ENCODE measurements at places on chromosomes 12 and 14.

DNA sequence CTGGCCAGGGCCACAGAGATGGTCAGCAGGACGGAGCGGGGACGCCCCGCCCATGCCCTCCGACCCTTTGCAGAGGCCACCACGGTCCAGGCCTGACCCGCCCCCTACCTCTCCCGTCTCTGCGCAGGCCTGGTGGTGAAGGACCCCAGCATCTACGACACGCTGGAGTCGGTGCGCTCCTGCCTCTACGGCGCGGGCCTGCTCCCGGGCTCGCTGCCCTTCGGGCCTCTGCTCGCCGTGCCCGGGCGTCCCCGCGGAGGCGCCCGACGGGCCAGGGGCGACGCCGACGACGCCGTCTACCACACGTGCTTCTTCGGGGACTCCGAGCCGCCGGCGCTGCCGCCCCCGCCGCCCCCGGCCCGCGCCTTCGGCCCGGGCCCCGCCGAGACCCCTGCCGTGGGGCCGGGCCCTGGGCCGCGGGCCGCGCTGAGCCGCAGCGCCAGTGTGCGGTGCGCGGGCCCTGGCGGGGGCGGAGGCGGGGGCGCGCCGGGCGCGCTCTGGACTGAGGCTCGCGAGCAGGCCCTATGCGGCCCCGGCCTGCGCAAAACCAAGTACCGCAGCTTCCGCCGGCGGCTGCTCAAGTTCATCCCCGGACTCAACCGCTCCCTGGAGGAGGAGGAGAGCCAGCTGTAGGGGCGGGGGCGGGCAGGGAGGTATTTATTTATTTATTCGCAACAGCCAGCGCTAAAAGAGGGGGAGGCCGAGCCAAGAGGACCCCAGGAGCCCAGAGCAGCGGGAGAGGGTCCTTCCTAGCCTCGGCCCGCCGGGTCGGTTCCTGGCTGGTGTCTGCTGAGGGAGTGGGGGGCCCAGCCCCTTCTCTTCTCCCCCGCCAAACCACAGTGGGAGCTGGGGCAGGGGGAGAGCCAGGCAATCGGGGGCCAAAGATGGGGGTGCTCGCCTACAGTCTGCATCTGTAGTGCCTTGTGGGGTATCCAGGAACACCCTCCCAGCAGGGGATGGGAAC lies 8.1 kb downstream of the TAMALIN start:
- peak; percentile 55 for DNase-seq

DNA sequence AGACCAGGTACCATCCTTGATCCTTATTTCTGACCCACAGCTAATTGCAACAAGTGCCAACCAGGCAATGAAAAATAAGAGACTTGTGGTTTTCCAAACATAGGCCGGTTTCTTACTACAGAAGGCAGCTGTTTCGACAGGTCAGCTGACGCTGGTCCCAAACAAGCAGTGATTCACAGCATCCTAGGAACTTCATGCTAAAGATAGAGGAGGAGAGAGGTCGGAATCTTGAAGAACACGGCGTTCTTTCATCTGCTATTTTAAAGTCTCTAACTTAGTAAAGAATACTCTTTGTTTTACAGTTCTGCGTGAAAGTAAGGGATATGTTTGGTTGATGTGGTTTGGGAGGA lies 28.1 kb upstream of the ADGRD1 start:
- DNase-seq = no peak

DNA sequence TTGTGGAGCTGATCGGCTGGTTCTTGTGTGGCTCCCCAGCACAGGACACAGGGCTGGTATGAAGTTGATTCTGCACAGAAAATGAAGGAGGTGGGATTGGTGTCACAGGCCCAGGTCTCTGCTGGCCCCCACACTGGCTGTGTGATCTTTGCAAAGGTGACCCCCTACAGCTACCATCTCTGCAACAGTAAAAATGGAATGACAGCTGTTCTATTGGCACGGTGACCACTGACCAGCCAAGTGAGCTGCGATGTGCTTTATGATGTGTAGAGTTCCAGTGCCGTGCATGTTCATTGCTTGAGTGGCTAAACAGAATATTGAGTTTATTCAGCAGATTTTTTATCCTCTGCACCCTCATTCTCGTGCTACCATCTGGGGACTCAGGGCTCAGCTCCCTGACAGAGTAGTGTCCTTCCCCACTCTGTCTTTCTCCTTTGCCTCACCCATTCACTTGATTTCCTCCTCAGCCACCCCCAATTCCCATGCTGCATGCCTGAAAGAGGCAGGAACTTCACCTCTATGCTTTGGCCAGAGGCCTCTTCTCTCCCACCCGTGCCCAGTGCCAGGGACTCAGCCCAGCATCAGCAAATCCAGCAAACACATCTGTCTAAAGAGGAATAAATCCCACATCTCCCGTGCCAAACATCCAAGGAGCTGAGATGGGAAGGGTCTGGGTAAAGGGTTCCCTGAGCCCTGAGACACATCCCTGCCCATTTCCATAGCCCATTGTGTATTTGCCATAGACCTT lies 21.2 kb downstream of the C14orf132 start:
- DNase-seq = no peak

DNA sequence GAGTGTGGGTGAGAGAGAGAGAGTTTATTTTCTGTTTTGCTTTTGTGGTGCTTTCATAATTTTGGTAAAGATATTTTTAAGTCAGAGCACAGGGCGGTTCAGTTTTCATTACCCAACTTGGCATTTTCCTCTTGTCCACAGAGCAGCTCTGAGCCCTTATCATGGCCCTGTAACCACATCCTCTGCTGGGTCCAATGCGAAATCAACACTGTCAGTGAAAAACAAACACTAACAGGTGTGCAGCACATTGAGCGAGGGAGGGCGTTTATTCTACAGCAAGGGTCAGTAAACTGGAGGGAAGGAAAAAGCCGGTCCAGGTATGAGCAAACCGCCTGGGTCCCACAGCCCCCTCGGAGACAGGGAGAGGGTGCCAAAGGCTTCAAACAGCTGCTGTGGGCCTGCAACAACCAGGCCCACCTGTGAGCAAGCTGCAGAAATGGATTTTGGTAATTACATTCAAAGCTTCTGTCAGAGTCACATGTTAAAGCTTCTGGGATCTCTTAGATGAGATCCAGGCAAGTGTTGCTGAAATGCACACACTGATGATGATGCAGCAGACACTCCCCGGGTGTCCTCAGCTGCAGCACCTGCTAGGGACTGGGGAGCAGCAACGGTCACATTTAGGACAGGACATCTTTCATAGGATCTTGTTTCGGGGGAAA lies 132.7 kb upstream of the DYRK2 start:
- peak; percentile 23 for DNase-seq

DNA sequence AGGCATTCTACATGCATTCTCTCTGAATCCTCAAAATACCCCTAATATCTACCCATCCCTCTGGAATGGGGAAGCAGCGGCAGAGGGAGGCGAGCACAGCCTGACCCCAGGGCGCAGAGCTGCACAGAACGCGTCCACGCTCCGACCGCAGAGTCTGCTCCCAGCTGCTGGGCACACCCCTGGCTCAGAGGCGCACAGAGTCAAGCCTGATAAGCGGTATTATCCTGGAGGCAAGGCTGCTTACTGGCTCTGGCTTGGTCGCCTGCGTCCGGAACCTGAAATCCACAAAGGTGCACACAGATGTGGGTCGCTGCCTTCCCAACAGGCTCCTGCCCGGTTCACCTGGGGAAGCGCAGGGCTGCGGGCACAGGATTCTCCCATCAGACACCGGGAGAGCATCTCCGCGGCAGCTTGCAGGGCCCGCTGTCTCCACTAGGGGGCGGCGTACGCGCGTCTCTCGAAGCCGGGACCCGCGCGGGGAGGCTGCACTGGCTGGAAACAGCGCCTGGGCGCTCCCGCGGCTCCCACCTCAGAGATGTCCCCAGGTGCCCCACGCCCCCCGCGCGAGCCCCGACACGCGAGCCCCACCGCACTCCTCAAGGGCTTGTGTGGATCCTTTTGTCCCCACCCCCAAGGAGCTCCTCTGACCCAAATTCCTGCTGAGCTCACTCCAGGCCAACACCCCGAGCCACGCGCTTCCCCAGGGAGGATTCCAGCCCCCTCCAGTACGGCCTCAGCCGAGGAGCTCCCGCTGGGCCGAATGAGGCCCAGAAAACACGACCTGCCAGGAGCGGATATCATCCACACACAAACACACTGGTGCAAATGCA lies 120.1 kb upstream of the FZD10 start:
- peak; percentile 67 for DNase-seq

DNA sequence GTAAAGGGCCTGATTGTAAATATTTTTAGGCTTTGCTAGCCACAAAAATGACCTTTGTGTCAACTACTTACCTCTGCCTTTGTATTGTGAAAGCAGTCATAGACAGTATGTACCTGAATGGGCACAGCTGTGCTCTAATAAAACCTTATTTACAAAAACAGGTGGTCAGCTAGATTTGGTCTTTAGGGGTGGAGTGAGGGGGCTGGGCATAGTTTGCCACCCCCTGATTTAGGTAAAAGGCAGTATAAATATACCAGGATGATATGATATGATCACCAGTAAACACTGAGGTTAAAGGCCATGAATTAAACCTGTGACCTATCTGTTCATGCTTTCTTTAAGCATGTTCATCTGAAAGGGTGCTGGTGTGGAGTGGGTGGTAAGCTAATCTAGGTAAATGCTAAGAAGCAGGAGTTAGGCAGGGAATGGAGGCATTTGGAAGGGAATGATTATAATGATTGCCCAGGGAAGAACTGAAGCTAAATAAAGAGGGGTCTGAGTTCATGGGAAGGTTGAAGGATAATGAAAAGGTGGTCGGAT lies 77.1 kb upstream of the BCAT1 start:
- DNase-seq = no peak

DNA sequence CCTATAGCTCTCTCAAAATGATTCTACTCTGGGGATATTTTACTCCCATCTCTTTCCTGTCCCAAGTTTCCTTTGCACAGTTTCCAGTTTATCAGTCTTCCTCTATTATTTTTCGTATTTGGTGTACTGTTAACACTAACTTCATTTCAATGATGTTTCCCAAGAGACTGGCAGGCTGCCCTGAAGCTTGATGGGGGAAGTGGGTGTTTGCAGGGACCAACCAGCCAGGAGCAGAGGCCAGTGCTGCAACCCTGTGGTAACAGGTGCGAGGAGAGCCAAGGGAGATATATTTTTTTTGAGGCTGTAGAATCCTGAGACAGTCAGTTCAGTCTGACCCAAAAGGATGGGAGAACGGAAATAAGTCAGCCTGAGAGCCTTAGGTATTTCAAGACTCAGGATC lies 11.8 kb upstream of the CEBPE start:
- DNase-seq = no peak

GRCh38 chr12:138898-139534 lies 72.4 kb downstream of the IQSEC3 start:
- DNase-seq = peak; percentile 51

DNA sequence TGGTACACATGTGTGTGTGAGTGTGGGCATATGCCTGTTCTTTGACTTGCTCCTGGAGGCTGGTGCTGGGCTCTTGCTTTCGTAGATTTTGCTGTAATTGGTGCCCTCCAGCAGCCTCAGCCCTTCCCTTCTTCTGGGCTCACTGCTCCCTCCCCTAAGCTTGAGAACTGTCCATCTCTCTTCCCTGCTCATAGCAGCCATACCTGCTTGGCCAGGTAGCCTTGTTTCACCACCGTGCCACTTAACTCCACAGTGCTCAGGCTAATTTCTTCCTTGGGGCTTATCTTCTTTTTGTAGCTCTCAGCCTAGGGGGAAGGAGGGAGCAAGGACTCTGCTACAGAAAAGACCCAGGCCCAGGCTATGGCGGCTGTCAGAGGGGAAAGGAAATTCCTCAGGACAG lies 19.8 kb downstream of the PLEK2 start:
- DNase-seq = no peak

DNA sequence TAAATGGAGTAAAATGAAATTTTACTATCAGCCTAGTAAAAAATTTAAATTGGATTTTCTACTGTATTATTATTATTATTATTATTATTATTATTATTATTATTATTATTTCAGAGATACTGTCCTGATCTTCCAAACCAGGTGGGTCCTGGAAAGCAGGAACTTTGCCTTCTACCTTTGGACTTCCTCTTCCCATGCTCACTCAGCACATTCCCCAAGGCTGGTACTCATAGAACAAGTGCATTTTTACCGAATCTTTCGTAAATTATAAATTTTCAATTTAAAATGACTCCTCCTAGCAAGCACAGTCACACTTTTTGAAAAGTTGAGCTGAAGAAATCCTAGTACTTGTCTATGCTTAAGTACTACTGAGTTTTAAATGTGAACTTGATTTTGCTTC lies 29.7 kb downstream of the BHLHE41 start:
- DNase-seq = no peak

DNA sequence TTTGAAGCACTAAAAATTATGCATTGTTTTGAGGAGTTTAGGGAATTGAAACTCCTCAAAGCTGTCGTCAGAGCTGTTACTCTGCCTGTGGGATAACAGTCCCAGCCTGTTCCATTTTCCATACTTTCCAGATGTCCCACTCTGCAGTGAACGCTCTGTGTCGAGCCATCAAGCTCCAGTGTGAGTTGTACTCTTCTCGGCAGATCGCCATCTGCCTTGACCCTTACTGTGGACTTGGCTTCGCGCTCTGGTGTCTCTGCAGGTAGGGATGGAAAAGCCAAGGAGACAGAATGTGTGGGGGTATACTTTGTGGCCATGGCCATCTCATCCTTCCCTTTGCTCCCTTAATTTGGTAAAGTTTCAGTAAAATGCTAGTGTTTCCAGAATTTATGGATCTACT lies 35.5 kb upstream of the ATF1 start:
- DNase-seq = no peak

GRCh38 chr12:92164712-92165111 lies 19.1 kb upstream of the BTG1 start:
- no peak for DNase-seq

- DNase-seq = no peak
Measured at GRCh38 chr12:56529656-56530055, 8.0 kb downstream of the RBMS2 start.

- DNase-seq = no peak
Measured at GRCh38 chr12:77339610-77340009, 274.2 kb upstream of the E2F7 start.

- no peak for DNase-seq
Measured at GRCh38 chr14:29627137-29627536, 300.5 kb downstream of the PRKD1 start.

GRCh38 chr12:3076730-3077571 lies at the start of gene TSPAN9:
TSPAN9 (plus strand) TSS chr12:3077379; CDS start chr12:3201194, 123,815 bp downstream.
- peak; percentile 86 for DNase-seq

DNA sequence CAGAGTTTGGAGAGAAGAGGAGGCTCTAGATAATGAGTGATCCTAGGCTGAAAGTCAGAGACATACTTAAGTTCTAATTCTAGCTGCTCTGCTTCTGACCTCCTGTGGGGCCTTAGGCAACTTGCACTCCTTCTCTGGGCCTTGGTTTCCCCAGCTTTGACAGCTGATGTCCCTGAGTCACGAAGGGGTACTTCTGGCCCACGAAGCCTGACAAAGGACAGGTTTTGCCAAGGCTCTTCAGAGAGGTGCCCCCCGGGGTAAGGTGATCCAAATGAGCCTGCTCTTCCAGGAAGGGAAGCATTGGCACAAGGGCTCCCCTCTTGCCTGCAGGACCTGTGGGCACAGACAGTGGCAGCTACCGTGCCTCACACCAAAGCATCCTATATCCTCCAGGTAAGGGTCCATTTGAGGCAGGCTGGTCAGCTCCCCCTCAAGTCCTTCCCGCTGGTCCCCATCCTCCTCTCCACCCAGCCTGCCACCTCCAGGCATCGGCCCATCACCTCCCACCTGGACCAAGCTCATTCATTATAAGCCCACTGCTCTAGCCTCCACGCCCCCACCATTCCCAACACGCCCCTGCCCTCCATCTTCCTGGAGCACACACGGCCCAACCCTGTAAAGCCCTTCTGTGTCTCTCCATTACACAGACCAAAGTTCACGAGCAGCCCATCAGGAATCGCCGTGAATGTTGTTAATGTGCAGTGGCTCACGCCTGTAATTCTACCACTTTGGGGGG lies 1.9 kb upstream of the PPP1R13B start:
- no peak for DNase-seq
